Eye (tissue), 1 donor: ENCODE measurements at places on chromosomes 6 and 20.

DNA sequence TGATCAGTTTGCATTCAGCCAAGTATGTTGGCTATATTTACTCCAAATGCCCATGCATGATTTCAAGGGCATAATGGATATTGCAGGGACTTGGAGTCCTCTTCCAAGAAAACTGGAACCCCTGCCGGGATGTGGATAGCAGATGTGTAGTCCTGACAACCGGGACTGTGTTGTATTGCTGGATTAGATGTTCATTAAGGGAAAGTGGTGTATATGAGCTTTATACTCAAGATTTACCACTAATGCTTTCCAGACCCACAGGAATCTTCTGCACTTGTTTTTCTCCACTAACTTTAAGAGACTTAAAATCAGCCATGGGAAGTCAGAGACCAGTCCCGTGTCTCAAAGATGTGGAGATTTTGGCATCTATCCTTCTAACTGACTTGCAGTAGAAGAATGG is 770.9 kb downstream of the HDGFL1 start:
- peak; percentile 30 for DNase-seq

- no peak for DNase-seq
Observed at GRCh38 chr6:158698931-158699330, 49.1 kb downstream of the SYTL3 start.

DNA sequence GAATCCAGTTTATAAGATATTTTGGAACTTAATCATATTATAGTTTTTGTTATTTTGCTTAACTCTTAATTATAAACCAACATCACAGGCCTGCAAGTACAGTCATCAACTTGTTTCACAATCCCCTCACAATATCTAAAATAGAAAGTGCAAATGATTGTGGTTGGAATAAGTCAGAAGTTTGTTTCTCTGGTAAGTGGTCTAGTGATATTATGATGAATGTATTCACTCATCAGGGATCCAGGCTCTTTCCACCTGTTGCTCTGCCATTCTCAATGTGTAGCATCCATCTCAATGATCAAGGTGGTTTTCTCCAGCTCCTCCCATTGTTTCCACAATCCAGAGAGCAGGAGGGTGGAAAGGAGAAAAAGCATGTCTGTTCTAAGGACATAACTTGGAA is 54.2 kb downstream of the OPN5 start:
- no peak for DNase-seq

GRCh38 chr6:50791900-50792508 is 26.7 kb upstream of the TFAP2B start:
- DNase-seq = peak; percentile 78

DNA sequence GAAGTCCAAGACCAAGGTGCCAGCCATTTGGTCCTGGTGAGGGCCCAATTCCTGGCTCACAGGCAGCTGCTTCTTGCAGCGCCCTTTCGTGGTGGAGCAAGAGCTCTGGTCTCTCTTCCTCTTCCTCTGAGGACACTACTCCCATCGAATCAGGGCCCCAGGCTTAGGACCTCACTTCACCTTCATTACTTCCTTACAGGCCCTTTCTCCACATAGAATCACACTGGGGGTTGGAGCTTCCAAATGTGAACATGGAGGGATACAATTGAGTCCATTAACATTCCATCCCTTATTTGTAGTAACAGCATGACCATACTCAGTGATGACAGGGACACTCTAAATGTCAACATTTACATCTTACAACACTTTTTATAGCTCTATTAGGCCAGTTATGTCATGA is 2.3 kb downstream of the RAMACL start:
- DNase-seq = no peak

DNA sequence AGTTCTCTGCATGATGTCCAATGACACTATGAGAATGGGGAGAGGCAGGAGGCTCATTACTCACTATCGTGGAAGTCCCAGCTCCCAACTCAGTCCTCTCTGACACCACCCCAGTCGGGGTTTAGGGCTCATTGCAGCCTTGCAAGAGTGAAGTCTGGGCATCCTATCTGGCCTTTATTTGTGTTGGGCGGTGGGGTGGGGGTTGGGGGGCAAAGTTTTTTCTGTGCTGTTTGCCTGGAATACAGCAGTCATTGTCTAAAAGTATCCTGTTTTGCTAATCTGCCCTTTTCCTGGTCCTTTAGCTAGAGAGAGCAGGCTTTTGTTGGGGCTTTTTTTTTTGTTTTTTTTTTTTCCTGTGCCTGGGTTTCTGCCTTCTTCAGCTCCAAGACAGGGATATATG is 174.2 kb downstream of the MYLK4 start:
- no peak for DNase-seq

- DNase-seq = no peak
Observed at GRCh38 chr6:34288581-34288980, 39.8 kb upstream of the SMIM29 start.

DNA sequence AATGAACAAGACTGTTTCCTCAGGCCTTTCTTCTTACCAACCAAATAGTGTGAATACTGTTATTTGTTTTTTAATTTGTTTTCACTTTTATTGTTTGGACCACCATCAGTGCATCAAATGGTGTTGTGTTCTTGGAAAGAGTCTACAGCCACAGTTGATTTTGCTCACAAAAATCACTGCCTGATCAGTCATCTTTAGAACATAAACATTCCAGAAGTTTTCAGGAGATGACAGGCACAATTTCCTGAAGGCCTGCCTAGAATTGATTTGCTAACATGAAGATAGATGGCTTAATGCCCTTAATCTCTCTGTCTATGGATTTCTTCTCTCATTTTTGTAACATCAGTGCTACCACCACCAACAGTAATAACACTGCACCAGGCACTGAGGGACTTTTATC is 13.5 kb downstream of the IL22RA2 start:
- no peak for DNase-seq

DNA sequence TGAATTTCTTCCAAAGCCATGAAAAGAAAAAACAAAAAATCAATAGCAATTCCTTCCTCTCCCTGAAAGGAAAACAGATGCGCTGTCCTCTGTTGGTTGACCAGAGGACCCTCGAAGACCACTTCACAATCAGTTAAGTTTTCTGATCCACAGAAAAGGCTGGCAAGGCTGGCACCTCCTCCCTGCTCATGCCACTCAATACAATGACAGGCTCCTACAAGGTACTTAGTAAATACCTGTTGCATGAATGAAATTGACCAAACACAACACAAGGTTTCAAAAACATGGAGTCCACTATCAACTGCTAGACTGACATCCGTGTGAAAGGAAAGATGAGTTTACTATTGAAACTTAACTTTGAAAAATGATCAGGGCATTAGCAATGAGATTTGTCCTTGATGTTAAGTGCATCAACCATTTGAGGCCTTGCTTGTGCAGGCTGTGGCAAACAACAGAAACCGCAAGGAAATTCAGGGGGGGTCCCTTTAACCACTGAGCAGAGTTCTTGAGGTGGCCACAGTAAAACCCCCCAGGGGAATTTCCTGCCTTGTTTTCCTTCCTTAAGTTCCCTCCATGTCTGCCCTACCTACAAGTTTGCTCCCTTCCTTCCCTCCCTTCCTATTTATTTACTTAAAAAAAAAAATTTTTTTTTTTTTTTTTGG is 27.9 kb upstream of the RTF2 start:
- no peak for DNase-seq

GRCh38 chr20:33531047-33531877 is 41.4 kb downstream of the CBFA2T2 start:
- DNase-seq = peak; percentile 61

GRCh38 chr20:53321596-53321995 is 272.0 kb downstream of the ZNF217 start:
- no peak for DNase-seq

- no peak for DNase-seq
Observed at GRCh38 chr6:119158057-119158848, 79.8 kb upstream of the FAM184A start.

DNA sequence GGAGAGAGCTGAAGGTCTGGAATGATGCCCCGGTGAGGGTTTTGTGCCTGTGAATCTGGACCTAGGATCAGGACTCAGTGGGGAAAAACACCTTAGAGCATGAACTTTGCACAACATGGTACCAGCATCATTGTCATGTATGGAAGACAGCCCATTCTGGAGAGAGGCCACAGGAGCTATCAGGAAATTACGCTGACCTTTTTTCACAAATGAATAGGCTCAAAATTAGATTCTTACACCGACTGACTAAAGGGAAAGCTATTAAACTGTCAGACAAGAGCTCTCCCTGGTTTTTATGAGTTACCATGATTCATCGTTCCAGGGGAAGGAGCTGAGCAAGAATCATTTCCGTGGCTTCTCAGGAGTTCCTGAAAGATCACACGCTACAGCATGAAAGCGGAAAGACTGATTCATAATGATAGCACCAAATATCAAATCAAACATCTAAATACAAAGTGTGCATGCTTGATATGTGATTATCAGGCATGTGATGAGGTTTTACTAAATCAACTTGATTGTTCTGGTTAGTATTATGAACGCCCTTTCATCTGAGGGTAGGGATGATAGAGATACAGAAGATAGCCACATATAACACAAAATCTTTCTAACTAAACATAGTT is 224.9 kb upstream of the SMLR1 start:
- peak; percentile 11 for DNase-seq

DNA sequence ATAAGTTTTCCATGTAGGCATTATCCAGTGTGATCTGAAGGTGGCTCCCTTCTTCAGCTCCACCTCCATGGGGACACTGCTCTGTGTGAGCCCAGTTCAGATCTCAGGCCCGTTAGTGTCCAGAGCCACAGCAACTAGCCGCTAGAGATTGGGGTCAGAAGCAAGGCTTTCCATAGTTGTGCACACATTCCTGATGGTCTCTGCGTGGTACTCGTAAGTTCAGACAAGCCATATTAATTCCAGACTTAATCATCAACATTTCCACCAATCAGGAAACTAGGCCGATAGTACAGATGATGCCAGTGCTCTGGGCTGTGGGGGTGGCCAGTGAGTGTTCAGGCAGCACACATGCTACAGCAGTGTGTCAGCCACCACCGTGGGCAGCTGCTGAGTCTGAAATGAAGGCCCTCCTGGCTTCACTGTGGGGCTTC is 17.5 kb upstream of the SYNCRIP start:
- no peak for DNase-seq

DNA sequence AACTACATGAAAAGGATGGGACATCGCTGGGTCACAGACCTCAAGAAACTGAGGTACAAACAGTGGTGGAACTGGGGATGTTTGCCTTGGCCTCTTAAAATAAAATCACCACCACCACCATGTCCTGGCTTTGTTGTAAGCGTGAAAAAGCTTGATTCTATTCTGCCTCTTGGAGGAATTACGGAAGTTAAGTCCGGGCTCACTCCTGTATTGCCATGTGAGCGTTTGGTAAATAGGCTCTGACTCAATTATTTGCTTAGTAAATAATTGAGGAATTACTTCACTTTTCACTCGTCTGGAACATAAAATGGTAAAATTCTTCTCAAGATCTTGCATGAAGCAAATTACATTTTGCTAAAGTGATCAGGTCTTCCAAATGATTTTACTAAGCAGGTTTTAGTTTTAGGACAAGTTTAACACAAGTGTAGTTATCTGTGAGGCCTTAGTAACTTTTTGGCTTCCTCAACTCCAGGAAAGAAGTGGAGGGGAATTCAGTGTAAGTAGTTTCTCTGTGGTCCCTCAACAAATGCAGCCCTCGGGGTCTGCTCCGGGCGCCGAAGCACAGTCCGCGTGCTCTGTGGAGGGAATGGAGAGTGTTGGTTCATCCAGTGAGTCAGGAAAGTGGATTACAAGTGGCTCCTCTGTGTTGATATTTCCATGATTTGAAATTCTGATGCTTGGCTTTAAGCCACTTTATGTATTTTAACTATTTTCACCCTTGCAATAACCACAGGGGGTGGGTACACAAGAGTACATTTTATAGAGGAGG is 23.8 kb downstream of the IYD start:
- DNase-seq = no peak

DNA sequence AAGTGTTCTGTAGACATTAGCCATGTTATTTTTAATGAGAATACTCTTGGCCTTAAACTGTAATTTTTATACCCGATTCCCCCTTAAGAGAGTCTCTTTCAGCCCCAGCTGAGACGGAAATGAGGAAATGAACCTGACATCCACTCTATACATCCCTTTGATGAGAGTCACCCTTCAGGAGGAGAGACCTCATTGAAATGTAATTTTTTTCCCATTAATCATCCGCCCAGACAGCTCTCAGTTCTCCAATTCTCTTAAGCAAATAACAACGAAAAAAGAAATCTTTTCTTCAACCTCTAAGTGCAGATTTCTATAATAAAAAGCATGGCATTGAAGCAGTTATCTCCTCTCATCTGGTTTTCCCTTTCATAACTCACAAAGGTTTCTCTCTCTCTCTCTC is 243.8 kb upstream of the PMEPA1 start:
- DNase-seq = no peak

DNA sequence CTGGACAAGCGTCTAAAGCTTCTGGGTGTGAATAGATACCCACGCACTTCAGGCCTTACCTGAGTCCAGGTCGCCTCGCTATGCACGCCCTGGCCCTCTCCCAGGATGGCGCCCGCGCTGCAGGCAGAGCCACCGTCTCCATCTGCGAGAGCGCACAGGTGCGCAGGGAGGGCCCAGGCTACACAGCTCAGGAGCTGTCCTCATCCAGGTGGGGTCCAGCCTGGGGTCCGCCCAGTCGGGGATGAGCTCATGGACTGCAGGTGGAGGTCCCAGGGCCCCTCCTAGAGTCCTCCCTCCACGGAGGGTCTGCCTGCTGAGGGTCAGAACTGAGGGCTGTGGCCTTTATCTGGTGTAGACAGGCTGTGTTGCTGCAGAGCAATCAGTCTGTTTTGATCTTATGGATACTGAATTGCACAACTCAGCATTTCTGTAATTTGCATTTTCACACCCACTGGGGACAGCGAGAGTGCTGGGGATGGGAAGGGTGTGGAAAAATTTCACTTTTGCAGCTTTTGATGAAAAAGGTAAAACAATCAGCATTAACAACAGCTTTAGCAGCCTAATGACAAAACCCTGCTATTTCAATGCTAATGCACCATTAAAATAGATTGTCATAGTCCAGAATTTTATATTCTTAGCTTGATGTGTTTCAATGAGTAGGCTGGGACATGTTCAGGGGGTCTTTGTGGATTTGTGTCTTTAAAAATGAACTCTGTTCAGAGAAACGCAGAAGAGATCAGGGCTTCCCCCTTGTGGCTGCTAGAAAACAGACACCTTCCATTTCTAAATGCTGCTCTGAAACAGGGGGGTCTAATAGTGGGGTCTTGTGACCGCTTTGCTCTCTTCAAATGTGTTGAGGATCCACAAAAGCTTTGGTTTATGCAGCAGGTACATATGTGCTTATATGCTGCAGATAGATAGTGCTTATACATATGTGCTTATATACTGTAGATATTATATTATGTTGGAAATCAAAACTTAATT is 77.8 kb upstream of the PHACTR3 start:
- peak; percentile 38 for DNase-seq

GRCh38 chr20:59525500-59526241 is 78.7 kb upstream of the PHACTR3 start:
- peak; percentile 88 for DNase-seq

GRCh38 chr6:137794516-137795201 is 72.4 kb upstream of the TNFAIP3 start:
- no peak for DNase-seq

DNA sequence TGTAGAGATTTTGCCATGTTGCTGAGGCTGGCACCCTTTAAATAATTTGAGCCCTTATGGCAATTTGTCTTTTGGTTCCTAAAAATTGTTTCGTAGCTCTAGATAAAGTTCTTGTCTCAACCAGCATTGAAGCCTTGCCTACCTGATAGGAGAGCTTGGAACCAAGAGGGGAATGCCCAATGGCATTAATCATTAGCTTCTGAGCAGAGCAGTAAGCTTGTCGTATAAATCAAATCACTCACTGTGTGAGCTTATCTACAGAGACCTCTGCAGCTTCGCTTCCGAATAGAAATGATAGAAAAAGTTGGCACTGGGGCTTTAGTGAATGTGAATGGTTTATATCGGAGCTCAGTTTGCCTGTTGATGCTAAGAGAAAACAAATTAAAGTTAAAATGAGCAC is 10.7 kb downstream of the ANKRD6 start:
- DNase-seq = no peak

- DNase-seq = no peak
Observed at GRCh38 chr6:24997231-24997630, 61.5 kb upstream of the RIPOR2 start.
